ENCODE measurements at places on chromosomes 3 and 15.

DNA sequence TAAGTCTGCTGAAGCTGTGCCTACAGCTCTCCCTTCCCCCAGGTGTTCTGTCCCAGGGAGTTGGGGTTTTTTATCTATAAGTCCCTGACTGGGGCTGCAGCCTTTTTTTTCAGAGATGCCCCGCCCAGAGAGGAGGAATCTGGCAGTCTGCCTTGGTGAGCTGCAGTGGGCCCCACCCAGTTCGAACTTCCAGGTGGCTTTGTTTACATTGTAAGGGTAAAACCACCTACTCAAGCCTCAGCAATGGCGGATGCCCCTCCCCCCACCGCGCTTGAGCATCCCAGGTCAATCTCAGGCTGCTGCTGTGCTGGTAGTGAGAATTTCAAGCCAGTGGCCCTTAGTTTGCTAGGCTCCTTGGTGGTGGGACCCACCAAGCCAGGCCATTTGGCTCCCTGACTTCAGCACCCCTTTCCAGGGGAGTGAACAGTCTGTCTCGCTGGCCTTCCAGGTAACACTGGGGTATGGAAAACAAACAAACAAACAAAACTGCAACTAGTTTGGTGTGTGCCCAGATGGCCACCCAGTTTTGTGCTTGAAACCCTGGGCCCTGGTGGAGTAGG is 189.4 kb downstream of the MFSD1 start:
- H3K4me3 ChIP-seq: no peak overlapping the region
- no peak for DNase-seq
- no peak overlapping the region for H3K27ac ChIP-seq
- H3K4me1 ChIP-seq: no peaks in the 10 kb centered on the region
- no peaks in the 10 kb centered on the region for H3K36me3 ChIP-seq
- no peaks in the 10 kb centered on the region for H3K27me3 ChIP-seq

DNA sequence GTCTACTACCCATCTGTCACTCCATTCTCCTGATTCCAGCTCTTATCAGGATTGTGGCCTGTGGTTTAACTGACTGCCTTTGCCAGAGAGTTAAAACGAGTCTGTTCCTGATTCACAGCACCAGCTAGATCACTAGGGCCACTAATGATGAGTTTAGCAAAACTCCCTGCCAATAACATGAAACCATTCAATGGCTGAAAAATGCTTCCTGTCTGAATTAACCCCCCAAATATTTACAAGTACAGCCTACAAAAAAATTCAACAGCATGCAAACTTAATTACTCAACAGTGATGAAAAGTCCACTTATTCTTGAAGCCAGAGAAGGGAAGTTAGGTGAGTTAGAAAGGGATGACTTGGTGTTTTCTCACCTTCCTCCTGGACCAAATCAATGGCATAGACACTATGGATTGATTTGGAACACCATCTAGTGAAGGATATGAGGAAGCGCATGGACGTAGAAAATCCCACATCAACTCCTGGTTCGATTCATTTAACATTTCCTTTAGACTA is 141.4 kb downstream of the TGFBR2 start:
- no peaks in the 10 kb centered on the region for H3K36me3 ChIP-seq
- H3K27me3 ChIP-seq: no peaks in the 10 kb centered on the region
- H3K27ac ChIP-seq: no peak overlapping the region

DNA sequence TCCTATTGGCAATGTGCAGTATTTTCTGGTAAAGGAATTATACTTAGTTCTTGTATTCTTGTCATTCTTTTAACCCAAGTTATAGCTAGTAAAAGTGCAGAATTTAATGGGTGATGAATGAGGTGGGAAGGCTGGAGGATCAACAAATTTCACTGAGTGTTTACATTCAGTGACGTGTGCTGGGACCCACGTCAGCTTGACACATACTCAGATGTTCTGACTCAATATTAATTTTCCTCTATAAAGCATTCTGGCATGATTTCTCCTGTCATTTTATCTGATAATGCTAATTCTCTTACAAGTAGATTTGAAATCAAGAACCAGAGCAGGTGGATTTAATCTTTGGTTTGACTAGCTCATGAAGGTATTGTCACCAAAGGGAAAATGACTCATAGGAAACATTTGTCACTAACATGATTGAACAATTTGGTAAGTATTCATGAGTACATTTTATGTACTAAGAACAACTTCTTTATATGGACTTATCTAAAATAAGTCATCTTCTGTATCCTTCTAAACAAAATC is 71.0 kb upstream of the SYNPR start:
- no peak overlapping the region for H3K27ac ChIP-seq
- DNase-seq: no peak
- H3K36me3 ChIP-seq: no peaks in the 10 kb centered on the region

DNA sequence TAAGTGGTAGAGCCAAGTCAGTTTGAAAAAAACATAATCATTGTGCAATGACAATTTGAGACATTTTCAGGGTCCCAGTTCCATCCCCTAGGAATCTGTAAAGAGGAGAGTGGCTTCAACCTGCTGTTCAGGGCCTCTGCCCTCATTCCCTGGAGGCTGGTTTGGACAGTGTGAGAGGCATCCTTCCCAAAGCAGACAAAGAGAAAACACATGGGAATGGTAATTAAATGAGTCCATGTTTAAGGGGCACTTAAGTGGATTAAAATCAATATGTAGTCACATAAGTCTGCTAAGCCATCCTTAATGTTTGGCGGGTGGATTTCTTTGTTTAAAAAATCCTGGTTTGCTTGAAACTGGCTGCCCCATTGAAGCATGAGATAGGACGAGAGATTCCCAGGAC is 146.3 kb upstream of the CTDSPL start:
- DNase-seq: no peak
- H3K27ac ChIP-seq: no peak overlapping the region
- peaks cover 41% of the 10 kb centered on the region for H3K4me1 ChIP-seq
- no peak overlapping the region for H3K4me3 ChIP-seq
- no peaks in the 10 kb centered on the region for H3K27me3 ChIP-seq
- no peaks in the 10 kb centered on the region for H3K36me3 ChIP-seq

DNA sequence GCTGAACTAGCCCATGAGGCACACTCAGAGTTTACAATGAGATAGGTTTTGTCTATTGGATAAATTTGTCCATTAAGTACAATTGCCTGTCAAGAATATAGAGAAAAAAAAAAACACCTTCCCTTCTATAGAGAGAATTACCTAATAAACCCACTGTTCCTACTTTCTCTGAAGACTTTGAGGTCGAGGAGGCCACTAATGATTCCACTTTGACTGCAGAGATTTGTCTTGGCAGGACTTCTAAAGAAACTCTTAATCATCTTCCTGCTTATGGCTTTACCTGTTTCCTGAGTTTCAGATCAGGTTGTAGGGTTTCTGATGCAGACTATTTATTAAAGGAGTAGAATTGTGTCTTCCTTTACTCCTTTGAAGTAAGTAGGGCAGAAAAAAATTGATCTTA is 342.4 kb upstream of the KCNMB2 start:
- no peaks in the 10 kb centered on the region for H3K4me1 ChIP-seq
- no peak for DNase-seq
- no peaks in the 10 kb centered on the region for H3K27me3 ChIP-seq
- H3K27ac ChIP-seq: no peak overlapping the region
- H3K4me3 ChIP-seq: no peak overlapping the region
- H3K36me3 ChIP-seq: no peaks in the 10 kb centered on the region

GRCh38 chr3:152071924-152072323 is 196.8 kb upstream of the MBNL1 start:
- H3K27ac ChIP-seq: no peak overlapping the region
- no peaks in the 10 kb centered on the region for H3K36me3 ChIP-seq

DNA sequence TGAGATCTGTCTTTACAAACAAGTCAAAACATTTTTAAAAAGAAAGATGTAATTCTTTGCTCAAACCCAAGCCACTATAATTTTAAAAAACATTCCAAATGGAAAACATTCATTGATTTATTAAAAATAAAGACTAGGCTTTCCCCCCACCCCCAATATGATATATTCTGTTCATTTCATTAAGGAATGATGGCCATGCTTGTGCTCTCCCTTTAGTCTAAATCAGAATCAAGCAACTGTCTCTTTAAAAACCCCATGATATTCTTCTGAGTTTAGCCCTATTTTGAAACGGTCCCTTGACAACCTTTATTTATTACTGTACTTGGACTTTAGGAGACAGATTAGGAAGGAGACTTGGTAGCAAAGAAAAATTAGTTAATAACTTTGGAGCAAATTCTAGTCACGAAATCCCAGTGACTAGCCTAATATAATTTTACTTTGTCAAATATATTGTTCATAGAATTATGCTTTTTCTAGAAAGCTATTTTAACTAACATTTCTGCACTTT is 38.4 kb downstream of the TSC22D2 start:
- peaks cover 36% of the 10 kb centered on the region for H3K4me1 ChIP-seq
- H3K4me3 ChIP-seq: no peak overlapping the region
- no peaks in the 10 kb centered on the region for H3K36me3 ChIP-seq
- no peak overlapping the region for H3K27ac ChIP-seq
- DNase-seq: no peak
